ENCODE measurements at places on chromosomes 7 and 10.

DNA sequence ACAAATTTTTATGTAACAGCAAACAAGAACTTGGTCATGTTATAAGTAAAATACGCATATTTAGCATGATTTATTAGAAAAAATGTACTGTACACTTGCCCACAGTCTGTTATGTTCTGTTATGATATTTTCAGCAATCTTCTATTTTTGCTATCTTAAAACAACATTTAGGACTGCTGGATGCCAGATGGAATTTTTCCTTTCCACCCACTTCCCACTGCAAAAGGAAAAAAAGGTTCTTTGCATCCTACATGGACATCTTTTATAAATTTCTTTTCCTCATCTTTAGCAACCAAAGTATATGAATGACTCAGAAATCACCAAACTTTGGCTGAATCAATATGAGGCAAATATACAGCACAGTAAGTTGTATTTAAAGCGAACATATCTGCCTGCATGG lies 146.0 kb downstream of the RAPGEF5 start:
- no peak for DNase-seq

- DNase-seq, result no peak
Measured at GRCh38 chr10:38093816-38094157, 350 bp upstream of the ZNF37A start.

DNA sequence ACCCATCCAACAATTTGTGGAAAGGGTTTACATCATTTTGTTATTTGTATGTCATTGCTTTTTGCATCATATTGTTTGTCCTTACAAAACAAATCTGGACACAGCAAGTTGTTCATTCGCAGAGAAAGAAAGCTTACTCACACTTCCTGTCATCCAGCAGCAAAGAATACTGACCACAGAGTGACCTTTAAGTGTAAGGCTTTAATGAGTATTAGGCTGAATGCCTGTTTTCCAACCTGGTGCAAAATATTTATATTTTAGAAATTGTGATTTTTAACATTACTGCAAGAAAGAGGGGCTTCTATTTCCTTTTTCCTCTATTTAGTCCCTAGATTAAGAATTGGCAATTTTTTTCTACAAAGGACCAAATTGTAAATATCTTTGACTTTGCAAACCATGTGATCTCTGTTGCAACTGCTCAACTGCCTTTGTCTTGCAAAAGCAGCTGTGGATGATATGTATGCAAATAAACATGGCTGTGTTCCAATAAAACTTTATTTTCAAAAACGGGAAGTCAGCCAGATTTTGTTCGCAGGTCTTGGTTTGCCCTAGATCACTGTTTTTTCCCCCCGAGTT lies 27.8 kb upstream of the ITGB1 start:
- DNase-seq, result no peak

DNA sequence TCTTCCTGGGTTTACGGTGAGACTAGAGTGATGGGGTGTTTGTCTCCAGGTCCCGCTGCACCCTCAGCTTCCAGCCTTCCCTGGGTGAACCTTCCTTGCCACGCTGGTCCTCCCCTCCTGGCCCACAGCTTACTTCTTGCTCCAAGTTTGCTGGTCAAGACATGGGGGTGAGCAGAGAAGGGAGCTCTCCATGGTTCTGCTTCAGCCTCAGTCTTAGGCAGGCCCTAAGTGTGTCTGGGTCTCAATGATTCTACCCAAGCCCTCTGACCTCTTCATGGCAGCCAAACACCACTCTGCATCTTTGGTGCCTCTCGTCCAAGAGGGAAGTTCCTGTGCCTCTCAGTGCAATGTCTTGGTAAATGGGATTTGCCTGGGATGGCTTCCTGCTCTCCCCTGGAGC lies 356.5 kb upstream of the KLF6 start:
- DNase-seq, result no peak

DNA sequence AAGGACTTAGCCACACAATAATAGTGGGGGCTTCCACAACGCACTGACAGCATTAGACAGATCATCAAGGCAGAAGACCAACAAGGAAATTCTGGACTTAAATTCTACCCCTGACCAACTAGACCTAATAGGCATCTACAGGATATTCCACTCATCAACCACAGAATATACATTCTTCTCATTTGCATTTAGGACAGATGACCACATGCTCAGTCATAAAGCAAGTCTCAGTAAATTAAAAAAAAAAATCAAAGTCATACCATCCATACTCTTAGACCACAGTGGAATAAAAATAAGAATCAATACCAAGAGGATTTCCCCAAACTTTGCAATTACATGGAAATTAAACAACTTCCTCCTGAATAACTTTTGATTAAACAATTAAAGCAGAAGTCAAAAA lies 155.9 kb downstream of the CDK14 start:
- no peak for DNase-seq

- DNase-seq, result no peak
Measured at GRCh38 chr10:114179148-114179547, at the start of gene TDRD1. Gene TDRD1, plus strand, starts transcription at chr10:114179353. Its CDS starts 8,479 bp downstream, at chr10:114187832.

DNA sequence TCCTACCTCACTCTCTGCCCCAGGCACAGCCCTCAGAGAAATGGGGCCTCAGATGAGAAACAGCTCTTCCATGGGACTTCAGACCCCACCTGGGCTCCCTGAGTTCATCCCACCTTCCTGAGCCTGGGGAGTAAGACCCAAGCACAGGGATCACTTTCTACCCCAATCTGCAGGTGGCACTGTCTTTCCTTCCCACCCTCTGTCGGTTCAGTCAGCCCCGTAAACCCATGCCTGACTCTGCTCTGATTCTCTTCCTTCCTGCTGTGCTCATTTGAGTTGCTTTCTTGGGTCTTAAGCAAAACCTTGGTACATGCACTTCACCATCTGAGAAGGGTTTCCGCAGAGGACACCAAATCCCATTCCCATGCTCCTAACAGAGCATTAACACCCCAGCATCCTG lies 306.4 kb upstream of the CDC14C start:
- DNase-seq, result no peak

DNA sequence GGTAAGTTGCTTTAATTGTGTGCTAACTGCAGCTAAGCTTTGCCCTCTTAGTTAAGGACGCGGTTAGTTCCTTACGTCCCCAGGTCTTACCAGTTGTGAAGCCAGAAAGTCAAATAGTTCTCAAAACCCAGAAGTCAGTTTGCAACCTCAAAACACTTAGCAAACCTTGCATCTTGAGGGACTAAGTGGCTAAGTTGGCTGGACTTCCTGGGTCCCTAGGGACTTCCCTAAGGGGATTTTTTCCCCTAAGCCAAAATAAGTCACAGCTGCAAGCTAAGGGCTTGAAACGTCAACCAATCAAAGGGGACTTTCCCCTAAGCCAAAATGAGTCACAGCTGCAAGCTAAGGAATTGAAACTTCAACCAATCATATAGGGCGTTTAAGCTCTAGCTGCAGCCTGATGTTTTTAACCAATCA lies 36.2 kb upstream of the HECW1 start:
- DNase-seq, result no peak

DNA sequence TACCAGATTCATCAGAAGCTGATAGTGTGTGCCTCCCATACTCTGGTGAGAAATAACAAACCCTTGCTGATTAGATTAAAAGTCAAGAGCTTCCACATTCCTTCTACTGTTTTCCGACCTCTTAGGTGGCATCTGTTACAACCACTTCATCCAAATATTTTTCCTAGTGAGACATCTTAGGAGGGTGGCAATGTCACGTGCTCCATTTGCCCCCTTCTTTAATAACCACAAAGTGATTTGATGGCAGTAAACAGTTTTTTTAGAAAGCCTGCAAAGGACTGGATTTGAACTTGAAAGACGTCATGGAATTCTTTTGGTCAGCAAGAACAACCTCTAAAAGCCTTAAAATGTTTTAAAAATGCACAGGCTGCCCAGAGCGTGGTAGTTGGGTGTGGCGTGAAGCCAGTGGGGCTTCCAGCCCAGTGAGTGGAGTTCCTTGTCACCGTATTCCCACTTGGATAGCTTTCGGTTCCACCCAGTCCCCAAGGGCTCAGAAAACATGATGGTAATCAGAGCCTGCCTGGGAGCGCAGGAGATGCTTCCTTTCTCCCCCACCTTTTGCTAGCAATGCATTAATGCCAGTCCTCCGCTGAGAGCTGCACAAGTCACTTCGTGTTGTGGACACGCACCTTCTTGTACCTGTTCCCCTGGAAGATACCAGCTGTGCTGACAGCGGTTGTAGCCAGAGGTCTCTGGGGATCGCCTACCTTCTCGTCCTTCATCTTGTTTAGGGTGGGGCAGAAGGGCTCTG lies 256.4 kb downstream of the KIAA1217 start:
- no peak for DNase-seq

GRCh38 chr10:121639416-121639815 lies 41.2 kb upstream of the FGFR2 start:
- no peak for DNase-seq

DNA sequence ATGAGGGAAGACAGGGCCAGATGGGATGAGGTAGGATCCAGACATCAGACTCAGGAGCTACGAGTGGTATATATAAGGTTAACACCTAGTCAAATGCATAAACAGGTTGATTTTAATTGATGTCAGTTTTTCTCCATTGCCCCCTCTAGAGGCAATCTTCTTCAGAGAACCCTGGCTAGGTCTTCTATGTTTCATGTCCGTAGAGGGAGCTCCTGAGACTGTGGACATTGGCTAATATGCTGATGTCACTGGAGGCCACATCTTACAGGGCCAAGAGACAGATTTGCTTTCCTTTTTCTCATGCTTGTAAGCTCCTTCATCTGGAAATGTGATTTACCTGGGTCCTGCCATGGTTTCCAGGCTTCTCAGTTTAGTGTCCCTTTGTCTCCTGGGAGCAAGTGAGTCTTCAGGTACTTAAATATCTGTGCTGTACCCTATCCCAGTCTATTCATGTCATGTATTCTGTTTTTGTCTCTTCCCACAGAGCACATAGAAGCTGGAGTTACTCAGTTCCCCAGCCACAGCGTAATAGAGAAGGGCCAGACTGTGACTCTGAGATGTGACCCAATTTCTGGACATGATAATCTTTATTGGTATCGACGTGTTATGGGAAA lies 161.6 kb upstream of the PRSS1 start:
- DNase-seq, result no peak

GRCh38 chr7:40805361-40805760 lies 670.6 kb downstream of the SUGCT start:
- DNase-seq, result no peak

DNA sequence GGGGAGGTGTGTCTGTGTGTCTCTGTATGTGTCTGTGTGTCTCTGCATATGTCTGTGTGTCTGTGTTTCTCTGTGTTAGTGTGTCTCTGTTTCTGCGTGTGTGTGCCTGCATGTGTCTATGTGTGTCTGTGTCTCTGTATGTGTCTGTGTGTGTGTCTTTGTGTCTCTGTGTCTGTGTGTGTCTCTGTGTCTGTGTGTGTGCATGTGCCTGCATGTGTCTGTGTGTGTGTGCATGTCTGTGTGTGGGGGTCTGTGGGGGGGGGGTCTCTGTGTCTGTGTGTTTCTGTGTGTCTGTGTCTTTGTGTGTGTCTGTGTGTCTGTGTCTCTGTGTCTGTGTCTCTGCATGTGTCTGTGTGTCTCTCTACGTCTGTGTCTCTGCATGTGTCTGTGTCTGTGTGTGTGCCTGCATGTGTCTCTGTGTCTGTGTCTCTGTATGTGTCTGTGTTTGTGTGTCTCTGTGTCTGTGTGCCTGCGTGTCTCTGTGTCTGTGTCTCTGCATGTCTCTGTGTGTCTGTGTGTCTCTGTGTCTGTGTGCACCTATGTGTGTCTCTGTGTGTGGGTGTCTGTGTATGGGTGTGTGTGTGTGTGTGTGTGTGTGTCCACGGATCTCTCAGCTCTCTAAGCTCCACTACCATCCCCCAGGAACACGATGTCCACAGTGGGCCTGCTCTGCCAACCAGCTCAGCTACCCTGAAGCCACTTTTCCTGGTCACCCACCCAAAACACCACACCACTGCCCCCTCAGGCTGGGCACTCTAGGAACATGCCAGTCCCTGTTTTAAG lies 41.7 kb downstream of the RASGEF1A start:
- no peak for DNase-seq

GRCh38 chr7:133355325-133355708 lies 102.4 kb downstream of the EXOC4 start:
- DNase-seq, result no peak

DNA sequence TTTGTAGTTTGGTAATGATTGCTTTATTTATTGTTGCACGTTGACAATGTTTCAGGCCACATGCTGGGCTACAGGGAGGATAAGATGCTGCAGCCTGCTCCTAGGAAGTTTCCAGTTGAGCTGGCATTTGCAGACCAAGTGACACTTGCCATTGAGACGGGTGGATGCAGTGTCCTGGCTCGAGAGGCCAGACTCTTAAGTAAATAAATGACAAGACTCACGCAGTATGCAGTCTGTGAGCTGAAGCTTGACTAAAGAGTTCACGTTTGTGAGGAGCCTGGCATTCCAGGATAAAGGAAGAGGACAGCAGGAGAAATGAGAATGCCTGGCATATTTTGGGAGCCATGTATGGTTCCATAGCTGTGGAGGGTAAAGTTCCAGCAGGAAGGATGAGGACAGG lies 105.8 kb downstream of the BAMBI start:
- no peak for DNase-seq

GRCh38 chr7:96773483-96773882 lies 63.8 kb upstream of the SEM1 start:
- DNase-seq, result no peak

GRCh38 chr7:104242638-104243037 lies 34.8 kb upstream of the ORC5 start:
- DNase-seq, result no peak

GRCh38 chr7:16069998-16070397 lies 351.3 kb downstream of the CRPPA start:
- DNase-seq, result no peak

GRCh38 chr10:101939008-101939648 lies 95.5 kb upstream of the KCNIP2 start:
- no peak for DNase-seq

DNA sequence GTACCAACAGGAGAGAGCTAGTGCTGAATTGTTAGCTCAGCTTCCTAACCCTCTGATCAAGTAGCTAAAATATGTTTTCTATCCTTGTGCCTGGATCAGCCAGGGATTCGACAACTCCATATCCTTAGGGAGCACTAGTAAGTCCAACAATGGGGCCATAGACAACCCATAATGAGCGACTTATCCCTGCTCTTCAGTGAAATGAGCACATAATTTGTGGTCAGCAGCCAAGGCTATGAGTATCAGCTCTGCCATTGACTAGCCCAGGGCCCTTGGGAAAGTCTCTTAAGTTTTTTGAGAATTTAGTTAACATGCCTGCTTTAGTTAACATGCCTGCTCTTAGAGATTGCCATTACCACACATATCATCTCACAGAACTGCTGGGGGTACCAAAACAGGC lies 39.3 kb downstream of the COL1A2 start:
- no peak for DNase-seq

DNA sequence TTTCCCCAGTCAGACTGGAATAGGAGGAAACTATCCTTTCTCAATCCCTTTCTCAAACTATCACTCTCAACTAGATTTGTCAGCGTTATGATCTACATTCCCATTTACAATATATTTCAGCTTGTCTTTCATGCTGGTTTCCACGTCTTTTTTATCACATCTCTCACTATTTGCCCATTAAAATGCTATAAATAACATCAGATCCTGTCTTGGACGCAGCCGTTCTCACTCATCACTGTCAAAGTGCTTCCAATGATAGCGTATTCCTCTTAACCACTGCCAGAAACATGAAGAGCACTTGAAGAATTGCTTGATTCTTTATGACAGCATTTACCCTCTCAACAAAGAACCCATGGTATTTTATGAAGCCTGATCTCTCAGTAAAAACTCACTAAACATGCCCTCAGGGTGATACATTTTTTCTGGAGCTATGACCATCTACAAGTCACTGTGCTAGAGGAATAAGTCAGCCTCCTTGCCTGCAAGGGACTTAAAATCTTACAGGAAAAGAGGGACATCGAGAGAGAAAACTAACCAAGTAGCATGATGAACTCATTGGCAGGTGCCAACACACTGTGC lies 205.6 kb upstream of the PFKP start:
- no peak for DNase-seq

GRCh38 chr7:44095781-44096180 lies 8.4 kb upstream of the AEBP1 start:
- DNase-seq, result no peak

- no peak for DNase-seq
Measured at GRCh38 chr10:27433976-27434375, 70.1 kb upstream of the RAB18 start.
